ENCODE measurements at places on chromosomes 5 and 9.

DNA sequence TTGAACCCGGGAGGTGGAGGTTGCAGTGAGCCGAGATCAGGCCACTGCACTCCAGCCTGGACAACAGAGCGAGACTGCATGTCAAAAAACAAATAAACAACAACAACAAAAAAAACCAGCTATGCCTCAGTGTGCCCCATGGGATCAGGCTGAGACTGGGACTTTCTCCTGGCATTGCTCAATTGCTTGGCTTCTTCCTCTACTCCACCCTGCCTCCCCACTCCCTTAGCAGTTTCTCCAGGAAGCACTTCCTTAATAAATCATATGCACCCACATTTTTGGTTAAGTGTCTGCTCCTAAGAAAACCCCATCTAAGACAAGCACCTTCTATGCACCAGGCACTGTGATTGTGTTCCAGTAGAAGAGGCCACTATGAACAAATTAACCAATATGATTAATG is 41.0 kb upstream of the TMEM252 start:
- no peak for DNase-seq

DNA sequence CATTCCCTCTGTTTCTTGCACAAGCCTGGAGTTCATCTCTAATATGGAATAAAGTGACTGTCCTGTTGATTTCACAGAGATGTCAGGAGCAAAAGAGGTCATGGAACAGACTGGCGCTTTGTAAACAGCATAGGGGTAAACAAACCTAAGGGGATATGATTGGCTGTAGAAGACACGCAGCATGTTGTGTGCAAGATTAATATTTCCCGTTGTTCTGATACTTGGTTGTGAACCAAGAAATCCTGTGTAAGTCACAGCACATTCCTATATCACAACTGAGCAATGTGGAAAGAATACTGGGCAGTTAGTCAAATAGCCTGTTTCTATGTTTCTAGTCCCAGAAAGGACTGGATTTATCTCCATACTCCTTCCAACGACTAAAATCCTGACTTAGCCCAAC is 3.2 kb downstream of the ADAMTS12 start:
- DNase-seq: no peak

DNA sequence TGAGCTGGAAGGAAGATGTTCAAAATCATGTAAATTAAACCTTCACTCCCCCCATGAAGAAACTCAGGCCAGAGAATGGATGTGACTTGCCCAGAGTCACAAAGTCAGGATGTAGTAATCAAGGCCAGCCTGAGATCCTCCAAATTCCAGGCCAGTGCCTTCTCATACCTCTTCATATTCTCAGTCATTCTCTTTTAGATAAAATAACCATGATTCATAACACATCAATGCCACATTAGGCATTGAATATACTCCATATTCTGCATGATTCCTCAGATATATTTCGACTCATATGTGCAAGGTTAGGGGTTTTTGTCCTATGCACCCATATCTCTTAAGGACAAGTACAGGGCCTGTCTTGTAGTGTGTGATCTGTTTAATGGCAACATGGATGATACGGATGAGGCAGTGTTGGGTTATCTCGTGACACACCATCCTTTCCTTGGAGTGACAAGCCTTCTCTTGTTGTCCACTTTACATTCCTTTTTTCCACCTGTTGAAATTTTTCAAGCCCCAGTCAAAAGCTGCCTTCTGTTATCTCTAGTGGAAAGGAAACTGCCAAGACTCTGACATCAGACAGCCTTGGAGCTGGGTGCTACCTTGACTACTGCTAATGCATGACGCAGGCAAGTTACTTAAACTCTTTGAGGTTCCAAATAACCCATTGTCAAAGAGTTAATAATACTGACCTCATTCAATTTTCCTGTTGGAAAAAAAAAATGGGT is 227.5 kb upstream of the NR4A3 start:
- no peak for DNase-seq

- no peak for DNase-seq
These were observed 162.0 kb downstream of the SLC25A46 start for GRCh38 chr5:110900829-110901228.

- DNase-seq: no peak
These were observed 43.6 kb downstream of the ENC1 start for GRCh38 chr5:74596927-74597326.

- no peak for DNase-seq
These were observed 8.8 kb downstream of the PRXL2C start for GRCh38 chr9:96646081-96646991.

DNA sequence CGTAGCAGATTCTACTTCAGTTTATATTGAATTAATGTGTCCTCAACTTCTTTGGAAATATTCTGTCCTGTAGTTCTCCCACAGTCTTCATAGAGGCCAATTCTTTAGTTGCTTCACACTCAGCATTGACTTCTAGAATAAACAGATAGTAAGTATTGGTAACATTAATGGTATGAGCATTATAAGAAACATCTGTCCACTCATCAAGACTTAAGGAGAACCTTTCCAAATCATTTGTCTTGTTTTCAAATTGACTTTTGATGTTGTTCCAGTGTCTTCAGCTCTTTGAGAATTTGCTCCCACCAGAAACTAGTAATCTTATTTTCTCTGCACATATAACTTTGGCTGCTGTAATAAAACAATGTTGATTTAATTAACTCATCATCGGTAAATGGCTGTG is 18.3 kb downstream of the RANBP17 start:
- DNase-seq: no peak

DNA sequence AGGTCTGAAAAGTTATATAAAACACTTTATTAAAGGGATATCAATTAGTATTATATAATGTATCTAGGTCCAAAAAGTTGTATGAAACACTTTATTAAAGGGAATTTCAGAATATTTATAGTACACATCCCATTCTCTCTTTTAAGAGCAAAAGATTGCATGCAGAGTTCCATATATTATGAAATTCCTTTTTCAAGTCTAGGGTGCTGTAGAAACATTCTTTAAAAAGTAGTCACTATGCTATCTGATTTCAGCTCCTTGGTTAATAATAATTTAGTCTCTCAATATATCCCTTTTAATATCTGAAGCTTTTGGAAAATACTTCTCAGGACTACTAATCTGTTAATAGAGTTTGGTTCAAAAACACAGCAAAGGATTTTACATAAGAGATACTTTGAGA is 1496.1 kb upstream of the C9orf72 start:
- DNase-seq: no peak

- DNase-seq: no peak
These were observed 39.0 kb upstream of the AOPEP start for GRCh38 chr9:94687451-94687850.

DNA sequence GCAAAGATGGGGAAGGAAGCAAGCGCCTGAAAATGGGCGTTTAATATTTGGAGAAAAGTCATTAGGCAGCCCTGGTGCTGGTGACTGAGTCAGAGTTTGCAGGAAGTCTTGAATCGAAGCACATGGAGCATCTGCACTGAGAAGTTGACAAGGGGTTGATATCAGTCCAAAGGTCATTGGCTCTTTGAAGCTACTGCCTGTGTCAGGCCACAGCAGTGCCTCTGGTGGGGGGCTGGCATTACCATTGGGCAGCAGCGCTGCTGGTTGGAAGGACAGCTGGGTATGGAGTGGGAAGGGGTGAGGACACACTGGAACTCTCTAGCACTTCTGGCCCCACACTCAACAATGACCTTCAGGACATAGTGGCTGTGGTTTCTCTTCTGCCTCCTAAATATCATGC is 150.4 kb upstream of the ERCC6L2 start:
- no peak for DNase-seq

DNA sequence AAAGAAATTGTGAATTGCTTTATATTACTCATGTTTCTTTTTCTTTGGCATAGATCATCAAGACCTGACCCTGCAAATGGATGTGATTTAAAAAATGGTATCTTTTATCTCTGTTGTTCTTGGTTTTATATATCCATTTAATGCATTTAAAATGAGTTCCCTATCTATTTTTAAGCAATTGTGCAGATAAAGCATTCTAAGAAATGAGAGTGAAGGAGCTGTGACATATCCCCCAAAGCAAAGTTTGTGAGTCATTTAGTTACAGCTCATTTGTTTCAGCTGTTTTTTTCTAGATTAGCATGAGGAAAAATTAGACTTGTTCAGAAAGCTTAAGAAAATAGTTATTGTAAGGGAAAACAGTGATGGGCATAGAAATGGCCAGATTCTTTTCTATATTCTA is 7.6 kb upstream of the ELOVL7 start:
- no peak for DNase-seq

DNA sequence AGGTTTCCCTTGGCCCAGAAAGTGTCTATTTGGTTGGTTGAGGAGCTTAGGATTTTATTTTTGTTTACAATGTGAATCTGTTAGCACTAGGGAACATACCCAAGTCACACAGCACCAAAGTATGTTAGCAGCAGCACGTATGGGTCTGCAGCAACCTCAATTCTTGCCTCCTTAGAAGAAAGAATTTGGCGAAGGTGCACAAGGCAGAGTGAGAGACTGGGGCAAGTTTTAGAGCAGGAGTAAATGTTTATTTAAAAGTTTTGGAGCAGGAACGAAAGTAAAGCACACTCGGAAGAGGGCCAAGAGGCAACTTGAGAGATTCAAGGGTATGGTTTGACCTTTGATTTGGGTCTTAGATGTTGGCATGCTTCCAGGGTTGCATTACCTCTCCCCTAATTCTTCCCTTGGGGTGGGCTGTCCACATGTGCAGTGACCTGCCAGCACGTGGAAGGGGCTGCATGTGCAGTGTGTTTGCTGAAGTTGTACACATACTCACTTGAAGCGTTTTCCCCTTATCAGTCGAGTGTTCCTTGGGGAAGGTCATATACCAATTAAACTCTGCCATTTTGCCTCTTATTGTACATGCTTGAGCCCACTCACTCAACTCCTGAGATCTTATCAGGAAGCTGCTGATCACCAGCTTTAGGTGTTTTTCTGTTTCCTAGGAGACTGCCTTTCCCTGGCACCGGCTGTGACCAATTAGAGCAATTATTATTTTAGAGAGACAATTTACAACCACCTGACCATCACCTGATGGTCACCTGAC is 64.9 kb upstream of the SHC3 start:
- no peak for DNase-seq

DNA sequence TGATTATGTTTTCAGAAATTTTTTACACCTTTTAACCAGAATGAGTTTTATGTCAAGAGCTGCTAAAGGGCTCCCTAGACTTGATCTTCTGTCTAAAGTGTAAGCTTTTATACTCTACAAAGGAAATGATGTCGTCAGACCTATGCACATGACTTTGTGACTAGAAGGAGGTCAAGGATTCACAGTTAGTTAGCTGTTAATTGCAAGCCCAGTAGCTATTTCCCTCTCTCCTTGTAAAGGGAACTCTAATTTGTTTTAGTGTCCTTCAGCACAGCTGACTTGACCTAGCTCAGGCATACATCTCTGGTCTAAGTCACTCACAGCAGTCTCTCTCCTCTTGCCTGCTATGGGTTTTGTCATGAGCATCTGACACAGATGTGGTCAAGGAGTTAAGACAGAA is 173.5 kb upstream of the NREP start:
- no peak for DNase-seq

- DNase-seq: no peak
These were observed 100.2 kb upstream of the GNA14 start for GRCh38 chr9:77748214-77748772.

- no peak for DNase-seq
These were observed 130.3 kb upstream of the TARS1 start for GRCh38 chr5:33310451-33310850.

DNA sequence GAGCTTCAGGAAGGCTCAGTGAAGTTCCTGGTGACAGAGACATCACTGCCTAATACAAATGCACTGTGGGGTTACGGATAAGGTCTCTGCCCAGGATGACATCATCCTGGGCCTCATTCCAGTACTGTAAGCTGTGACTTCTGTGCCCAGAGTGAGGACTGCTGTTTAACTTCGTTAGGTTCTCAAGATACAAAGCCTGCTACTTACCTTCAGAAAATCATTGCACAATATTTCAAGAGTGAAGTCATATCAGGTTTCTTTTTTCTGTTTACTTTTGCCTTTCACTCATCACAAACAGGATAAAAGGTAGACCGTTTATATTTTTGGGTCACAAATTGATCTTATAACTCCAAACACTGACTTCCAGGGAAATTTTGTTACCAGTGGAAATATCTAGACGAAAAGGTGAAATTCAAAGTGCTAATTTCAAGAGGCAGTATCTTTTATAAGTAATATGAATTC is 241.2 kb downstream of the PIK3R1 start:
- no peak for DNase-seq

- no peak for DNase-seq
These were observed 468.1 kb downstream of the SPATA31D1 start for GRCh38 chr9:82456642-82457041.

DNA sequence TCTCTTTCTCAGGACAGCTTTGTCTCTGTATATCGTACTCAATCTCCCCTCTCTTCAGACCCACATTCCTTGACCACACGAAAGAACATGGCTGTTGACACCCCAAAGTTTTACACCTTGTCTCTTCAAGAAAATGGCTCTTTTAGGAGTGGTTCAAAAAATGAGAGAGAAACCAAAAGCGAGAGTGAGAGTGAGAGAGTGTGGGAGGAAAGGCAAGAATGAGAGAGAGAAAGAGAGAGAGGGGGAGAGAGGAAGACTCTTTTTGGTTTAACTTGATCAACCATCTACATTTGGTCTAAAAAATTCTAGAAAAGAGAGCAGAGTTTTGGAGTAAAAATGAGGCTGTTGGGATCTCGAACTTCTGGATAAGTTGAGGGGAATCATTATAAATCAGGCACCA is 581.8 kb upstream of the WWC1 start:
- no peak for DNase-seq

DNA sequence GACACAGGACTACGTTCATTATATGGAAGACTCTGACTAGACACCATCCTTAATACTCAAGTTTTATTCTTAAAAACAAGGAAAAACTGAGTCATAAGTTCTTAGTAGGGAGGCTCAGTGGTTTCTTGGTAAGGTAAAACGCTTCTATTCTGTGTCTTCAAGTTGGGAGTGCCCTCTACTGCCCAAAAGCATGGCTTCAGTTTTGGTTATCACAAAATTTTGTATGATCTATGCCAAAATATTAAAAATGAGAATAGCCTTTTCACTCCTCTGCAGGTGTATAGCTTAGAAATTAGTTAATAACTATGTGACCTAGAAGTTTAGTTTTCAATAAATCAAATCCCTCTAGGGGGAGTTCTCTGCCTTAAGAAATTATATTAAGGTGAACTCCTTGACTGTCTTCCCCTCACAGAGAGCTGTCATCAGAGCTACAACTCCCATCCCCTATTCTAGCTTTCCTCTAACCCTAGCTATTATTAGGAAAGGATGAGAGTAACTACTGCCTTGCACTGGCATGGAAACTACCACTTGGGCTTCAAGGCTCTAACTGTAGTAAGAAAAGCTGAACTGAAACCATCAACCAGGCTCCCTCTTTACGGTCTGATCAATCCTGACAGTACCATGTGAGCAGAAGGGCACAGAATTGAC is 189.7 kb downstream of the GNAQ start:
- DNase-seq: no peak

GRCh38 chr5:111779260-111779921 is 22.4 kb upstream of the NREP start:
- DNase-seq: no peak

DNA sequence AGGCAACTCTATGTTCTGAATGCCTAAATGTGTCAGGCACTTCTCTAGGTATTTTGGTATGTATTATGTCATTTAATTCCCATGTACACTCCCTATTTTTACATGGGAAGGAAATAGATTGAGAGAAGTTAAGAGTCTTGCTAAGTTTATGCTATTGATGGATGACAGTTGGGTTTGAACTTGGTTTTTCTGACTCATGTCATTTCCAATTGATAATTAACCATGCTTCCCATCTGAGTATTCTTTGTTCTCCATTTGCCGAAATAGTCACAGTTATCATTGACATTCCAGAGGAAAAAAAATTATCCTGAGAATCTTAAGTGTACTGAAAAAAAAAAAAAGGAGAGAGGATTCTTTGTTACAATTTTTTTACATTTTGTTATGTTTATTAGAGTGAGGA is 23.1 kb upstream of the DMRTA1 start:
- DNase-seq: no peak

Data from CD4-positive, alpha-beta T cell treated with Interleukin-6 for 4 hours (primary cell).